CD4-positive, CD25-positive, alpha-beta regulatory T cell (primary cell): ENCODE measurements at places on chromosomes 4 and X. TPM values are rescaled to one million over a fixed set of nuclear protein-coding genes. Genes with fewer than 3 reads are reported as not detected.

AMOT gene
- 1.5 TPM for polyA plus RNA-seq

CXCL5 gene
- polyA plus RNA-seq, result not detected

MAGEB1 gene
- not detected for polyA plus RNA-seq

DNA sequence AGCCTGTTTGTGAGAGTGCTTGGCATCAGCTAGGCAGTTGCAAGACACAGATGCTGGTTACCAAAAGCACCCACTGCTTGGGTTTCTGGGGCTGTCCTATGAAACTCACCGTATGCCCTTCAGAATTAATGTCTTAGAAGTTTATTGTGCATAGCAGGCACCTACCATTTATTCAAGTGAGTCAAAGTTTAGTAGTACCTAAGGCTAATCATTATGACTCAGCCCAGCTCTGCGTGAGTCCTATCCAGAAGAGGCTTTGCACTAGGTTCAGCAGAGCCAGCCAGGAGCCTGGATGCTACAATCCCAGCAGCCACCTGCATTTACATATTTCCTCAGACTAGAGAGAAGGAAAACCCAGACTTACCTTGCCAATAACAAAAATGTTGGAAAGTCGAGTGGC lies 4.2 kb downstream of the RPS4X start:
- no peak for DNase-seq

DNA sequence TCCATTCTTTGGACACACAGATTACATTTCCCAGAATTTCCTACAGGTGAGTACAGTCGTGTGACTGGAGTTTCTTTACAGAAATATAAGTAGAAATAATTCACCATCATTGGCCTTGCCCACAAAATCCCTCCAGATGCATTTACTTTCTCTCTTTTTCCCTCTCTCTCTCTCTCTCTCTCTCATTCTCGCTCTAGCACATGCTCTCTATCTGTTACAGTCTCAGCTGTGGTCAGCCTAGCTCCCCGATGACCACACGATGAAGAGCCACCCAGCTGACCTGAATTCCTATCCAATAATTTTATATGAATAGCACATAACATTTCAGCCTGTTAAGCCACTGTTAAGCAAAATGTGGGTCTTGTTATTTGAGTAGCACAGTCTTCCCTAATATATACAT lies 507.9 kb downstream of the PCDH7 start:
- no peak for DNase-seq
